Tracheal epithelial cell (primary cell): ENCODE measurements at places on chromosomes 3 and 15. TPM values are rescaled to one million over a fixed set of nuclear protein-coding genes. Genes with fewer than 3 reads are reported as not detected.

The NAALADL2 gene
- 0.21 and 2.2 TPM in 2 replicates for total RNA-seq

The BFSP2 gene
- not detected in 2 replicates for total RNA-seq

The GOLGA8J gene
- not detected in 2 replicates for total RNA-seq

The ASB14 gene
- total RNA-seq, result not detected in 2 replicates

The WDR48 gene
- 22.4 and 28.2 TPM in 2 replicates for total RNA-seq

The PLA1A gene
- total RNA-seq, result under 0.01 and 0.96 TPM in 2 replicates

The ST3GAL6 gene
- total RNA-seq, result 5.8 and 11.6 TPM in 2 replicates
